ENCODE measurements at places on chromosomes 13 and 19.

GRCh38 chr13:48230541-48230940, 2.5 kb upstream of the ITM2B start:
- no peak for DNase-seq

GRCh38 chr13:77874406-77874805, 44.2 kb downstream of the EDNRB start:
- DNase-seq: no peak

DNA sequence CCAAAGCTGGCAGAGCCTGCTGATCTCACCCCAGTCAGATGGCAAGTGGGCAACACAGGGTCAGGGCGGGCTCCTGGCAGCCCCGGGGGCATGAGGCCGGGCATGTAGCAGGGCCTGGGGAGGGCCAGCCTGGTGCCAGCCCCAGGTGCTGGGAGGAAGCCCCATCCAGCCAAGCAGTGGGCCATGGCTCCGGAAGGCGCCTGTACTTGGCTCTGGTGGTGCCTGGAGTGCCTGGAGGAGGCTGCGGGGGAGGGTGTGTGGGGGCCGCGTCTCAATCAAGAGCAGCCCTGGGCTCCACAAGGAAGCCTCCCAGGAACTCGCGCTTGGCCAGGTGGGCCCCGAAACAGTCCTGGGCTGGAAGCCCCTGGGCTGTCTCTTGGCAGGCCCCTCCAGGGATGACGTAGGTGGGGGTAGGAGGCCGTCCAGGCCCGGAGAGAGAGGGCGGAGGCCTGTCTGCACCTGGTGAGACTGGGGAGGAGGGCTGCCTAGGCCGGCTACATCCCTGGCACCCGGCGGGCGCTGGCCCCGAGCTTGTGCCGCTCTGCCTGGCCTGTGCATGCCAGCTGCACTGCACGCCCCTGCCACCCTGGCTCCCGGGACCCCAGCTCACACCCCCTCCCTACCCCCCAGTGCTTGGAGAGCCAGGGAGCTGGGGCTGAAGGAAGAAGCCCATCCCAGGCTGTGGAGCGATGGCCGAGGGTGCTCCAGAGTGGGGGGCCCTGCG, 45.9 kb downstream of the COMP start:
- no peak for DNase-seq

DNA sequence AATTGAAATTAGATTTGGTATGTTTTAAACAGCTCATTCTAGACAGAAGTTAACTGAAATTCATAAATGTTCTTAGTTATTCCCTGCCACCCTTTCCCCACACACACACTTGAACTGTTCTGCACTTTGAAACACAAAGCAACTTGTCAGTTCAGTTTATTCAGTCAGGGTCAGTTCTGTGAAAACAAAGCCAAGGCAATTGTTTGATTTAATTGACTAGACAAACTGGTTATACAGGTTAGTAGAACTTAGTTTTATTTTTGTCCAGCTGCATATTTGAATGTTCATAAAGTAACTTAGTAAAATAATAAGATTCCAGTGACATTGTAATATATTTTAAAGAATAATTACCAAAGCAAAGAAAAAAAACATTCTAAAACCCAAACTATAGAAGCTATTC, 98.3 kb upstream of the KLF5 start:
- no peak for DNase-seq

DNA sequence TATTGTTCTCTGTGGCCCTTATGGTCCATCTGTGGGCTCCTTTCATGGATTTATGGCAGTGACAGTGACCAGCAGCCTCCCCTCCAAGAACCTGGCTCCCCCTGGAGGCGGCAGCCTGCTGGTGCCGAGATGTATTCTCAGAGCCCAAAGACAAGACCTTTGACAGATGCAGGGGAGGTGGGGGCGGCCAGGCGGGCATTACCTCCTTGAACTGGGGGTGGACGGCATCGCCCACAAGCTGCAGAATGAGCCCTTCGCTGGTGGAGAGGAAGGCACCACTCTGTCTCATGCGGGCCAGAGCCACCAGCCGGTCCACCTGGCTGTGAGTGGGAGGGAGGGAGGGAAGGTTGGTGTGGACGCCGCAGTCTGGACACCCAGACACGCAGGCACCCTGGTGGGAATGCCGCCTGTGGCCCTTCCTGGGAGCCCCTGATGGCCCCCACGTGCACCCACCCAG, 6.6 kb downstream of the ISOC2 start:
- DNase-seq: no peak

DNA sequence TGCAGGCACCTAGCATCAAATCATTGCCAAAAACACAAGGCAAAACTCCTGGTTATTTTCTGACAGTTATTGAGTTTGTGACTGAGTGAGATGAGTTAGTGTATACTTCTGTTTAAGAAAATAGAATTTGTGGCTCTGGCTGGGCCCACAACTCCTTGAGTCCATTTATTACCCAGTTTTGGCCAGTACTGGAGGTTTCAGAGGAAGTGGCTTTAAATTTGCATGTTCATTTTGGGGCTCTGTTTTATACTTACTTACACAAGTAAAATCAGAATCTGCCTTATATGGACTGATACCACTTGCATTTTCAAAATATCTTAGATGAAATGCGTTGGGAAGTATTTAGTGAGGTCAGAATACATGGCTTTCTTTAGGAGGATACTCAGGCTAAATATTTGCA, 29.0 kb downstream of the TNFSF11 start:
- DNase-seq: no peak

GRCh38 chr13:23753458-23753857, 135.7 kb downstream of the MIPEP start:
- no peak for DNase-seq

DNA sequence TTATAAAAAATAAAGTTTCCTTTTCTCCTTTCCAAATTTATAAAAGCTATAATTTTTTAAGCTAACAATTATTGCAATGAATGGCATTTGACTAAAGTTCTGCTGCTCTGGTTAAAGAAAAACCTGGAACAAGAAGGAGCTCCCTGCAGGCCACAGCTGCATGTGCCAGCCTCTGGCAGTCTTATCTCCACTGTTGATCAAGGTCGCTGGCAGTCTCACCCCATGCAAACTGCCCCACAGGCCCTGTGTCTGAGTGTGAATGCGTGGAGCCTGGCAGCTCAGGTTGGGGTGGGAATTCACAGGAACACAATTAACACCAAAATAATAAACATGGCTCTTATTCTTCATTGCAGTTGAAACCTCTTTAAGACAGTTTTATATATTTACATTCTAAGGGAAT, 30.2 kb upstream of the FREM2 start:
- no peak for DNase-seq

- no peak for DNase-seq
Observed at GRCh38 chr19:10892256-10892655, 20.9 kb downstream of the CARM1 start.

DNA sequence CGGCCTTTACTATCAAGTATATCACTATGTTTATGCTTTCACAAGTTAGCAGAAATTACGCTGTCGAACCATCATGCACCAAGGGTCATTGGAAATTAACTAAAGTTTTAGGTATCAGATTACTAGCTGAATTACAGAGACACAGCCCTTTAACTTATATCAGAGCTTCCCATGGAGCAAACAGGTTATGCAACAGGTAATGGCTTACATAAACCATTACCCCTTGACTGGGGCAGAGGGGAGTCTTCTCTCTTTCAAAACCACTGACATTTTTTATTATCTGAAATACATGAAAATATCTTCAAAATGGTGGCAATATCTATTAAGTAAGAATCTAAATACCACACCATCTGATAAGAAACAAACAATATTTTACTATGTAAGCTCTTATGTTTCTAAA, 1692.9 kb upstream of the SLC10A2 start:
- no peak for DNase-seq

- no peak for DNase-seq
Observed at GRCh38 chr19:40768869-40769268, 6.5 kb upstream of the MIA start.

DNA sequence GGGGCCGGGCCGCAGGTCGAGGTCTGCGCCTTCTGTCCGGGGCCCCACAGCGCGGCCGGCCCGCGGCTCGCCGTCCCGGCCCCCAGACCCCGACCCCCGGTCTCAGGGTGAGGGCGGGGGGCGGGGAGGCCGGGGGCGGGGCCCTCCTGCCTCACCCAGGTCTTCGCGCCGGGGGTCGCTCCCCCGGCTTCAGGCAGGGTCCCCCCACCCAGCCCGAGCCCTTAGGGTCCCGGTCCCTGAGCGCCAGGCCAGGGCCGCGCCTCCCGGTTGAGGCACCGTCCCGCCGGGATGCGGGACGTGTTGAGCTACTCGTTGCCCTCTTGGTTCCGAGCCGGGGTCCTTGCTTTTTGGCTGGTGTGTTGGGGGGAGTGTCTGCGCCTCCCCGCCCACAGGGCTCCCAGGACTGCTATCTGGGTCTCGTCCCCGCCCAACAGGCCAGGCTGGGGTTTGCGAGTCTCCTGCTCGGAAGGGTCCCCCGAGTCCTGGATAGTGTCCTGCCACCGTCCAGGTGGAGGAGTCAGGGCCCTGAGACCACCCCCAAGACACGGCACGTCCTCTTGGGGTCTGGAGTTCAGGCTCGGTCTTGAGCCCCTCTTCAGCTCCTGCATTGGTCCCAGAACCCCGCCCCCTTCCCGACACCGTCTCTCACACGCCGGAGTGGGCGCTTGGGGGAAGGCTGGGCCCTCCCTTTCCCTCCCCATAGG, 452 bp downstream of the PIAS4 start:
- no peak for DNase-seq

- no peak for DNase-seq
Observed at GRCh38 chr19:58326501-58326913, 287 bp upstream of the ZSCAN22 start.

DNA sequence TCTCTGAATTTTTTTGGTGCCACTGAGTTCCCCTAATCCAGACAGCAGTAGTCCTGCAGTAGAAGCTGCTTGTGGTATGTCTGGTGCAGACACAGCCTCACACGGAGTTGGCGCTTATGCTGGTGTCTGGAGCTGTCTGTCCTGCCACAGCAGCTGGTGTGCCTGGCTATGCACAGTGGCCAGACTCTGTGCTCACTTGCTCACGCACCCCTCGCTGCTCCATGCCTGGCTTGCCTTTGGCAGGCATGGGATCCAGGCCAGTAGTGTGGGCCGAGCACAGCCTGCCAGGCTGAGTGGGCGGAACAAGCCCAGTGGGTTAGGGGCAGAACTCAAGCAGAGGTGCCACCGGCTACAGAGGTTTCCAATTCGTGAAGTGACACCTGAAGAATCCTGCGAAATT, 845.9 kb upstream of the PCDH9 start:
- no peak for DNase-seq

DNA sequence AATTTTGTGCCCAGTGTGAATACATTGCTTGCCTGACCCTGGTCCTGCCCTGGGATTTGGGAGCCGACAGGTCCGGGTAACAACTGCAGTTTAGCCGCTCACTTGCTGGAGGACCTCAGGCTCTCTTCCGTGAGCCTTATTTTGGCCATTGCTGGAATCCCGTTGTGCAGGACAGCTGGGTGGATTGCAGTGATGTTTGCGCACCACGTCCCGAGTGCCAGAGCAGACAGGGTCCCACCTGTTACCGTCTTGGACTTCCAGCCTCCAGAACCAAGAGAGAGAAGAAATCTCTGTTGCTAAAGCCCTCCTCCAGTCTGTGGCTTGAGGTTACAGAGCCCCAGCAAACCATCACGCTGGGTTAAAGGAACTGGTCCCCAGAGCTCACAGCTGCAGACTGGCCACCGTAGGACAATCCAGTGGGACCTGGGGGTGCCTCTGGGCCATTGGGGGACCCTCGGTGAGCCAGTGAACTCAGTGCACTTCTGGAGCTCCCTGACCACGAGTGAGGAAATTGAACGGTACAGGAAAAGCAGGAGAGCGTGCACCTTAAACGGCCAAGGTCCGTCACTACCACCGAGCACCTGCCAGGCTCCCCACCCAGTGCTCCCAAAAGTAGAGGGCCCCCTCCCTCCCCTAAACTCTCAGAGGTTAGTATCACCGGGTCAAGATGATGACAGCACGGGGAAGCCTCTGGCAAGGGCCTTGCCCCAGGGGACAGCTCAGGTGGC, 92.9 kb downstream of the GNG7 start:
- no peak for DNase-seq

DNA sequence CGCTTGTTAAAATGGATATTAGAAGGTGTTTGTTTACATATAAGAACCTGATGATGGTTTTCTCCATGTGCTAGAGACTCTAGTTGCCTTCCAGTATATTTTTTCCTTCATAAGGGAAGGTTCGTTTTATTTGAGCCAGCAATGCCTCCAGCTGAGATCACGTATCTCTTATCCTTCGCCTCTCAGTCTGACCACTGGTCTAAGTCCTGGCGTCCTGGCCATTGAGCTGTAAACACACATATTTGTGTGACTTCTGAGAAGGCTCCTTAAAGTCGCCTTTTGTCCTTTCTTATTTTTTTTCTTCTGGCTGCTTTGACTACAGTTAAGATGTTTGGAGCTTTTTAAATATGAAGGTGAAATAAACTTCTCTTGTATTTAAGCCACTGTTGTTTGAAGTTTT, 23.7 kb upstream of the GPR183 start:
- DNase-seq: no peak

DNA sequence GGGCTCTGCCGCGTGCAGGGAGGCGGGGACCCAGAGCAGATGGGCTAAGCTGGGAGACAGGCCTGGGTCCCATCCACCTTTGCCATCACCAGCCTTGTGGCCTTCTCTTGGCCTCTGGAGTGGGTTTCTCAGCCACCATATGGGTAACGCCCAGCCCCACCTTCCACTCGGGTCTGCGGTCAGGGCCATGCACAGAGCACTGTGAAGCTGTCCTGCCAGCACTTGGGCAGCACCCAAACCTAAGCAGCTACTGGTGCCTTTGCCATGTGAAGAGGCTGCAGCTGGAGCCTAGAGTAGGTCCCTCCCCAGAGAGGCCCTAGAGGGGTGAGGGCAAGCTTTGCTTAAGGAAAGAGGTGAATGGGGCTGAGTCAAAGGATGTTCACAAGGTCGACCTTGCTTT, 24.1 kb upstream of the NPAS1 start:
- DNase-seq: no peak

GRCh38 chr13:57846600-57847173, 215.1 kb downstream of the PCDH17 start:
- no peak for DNase-seq

- DNase-seq: no peak
Observed at GRCh38 chr13:97723655-97724054, 229.8 kb upstream of the IPO5 start.

GRCh38 chr13:38024431-38024830, 154.9 kb upstream of the TRPC4 start:
- no peak for DNase-seq

- no peak for DNase-seq
Observed at GRCh38 chr13:25616674-25617073, 244.9 kb downstream of the ATP8A2 start.

GRCh38 chr13:110520431-110521295, 40.9 kb downstream of the RAB20 start:
- no peak for DNase-seq

GRCh38 chr19:44685877-44686276, 13.1 kb upstream of the CEACAM16 start:
- no peak for DNase-seq
